NCI-H1694 treated with DMSO at 0.1 percent for 48 hours (cell line): ENCODE measurements at places on chromosomes 6 and 20.

DNA sequence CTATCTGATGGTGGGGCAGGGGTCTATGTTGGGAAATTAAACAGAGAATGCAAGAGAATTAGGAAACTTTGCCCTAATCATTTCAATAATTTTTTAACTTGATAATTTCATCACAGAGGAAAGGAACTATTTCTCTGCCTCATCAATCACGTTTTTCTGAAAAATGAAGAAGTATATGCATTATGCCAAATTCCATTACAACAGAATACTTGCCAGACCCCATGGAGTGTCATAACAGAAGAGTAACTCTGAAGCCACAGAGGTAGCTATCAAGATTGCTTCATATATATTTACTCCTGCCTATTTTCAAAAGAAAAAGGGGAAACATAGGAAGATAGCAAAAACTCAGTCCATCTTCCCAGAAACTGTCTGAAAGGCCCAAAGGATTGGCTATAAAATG lies 5.7 kb upstream of the USP49 start:
- no peak for DNase-seq

- no peak for DNase-seq
Observed at GRCh38 chr6:10141746-10142443, 273.0 kb downstream of the TFAP2A start.

DNA sequence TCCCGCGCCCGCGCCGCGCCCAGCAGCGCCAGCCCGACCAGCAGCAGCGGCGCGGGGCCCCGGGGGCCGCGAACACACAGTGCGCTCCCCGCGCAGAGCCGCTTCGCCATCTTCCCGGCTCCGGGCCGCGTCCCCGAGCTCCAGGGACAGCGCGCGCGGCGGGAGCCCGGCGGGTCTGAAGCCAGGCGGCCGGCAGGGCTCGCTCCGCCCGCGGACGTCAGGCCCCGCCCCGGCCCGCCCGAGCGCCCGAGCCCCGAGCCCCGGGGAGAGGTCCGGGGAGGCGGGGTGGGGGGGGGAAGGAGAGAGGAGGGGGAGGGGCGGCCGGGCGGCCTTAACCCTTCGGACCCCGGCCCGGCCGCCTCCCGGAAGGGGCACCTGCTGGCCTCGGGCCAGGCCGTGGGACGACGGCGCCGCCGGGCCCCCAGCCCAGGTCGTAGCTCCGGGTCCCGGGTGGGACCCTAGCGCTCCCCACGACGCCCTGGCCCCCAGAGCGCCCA lies at the start of gene LAMA5:
LAMA5 (minus strand) TSS at position 177 of the 497 bp plus-strand sequence; CDS start at position 110, 67 bp downstream.
- no peak for DNase-seq

GRCh38 chr20:792248-792647 lies 23.9 kb upstream of the SLC52A3 start:
- DNase-seq: no peak

- no peak for DNase-seq
Observed at GRCh38 chr6:108452711-108453195, 108.0 kb upstream of the FOXO3 start.

- DNase-seq: no peak
Observed at GRCh38 chr6:125363039-125363823, 61.5 kb upstream of the HDDC2 start.

- DNase-seq: no peak
Observed at GRCh38 chr6:126030045-126030444, 43.7 kb downstream of the TRMT11 start.
